ENCODE measurements at places on chromosomes 3 and 15. TPM values are rescaled to one million over a fixed set of nuclear protein-coding genes. Genes with fewer than 3 reads are reported as not detected.

CYP8B1 gene
- not detected for total RNA-seq

CD276 gene
- total RNA-seq, result 83.7 TPM

- no peak for DNase-seq
Observed at GRCh38 chr3:180420016-180420415, 181.9 kb upstream of the TTC14 start.

DNA sequence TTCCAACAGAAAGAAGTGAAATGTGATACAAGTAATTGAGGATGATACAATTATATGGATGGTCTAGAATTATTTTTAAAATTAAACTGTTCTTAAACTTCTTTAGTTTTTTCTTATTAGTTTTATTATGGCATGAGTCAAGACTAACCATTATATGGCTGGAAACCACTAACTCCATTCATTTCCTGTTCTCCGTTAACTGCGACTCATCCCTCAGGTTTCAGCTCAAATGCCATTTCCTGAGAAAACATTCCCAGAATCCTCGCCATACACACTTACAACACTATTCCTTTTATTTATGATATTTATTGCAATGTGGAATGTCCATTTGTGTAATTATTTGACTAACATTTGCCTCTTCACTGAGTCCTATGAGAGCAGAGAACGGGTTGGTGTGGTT lies 394.1 kb downstream of the SOX2 start:
- no peak for DNase-seq

DNA sequence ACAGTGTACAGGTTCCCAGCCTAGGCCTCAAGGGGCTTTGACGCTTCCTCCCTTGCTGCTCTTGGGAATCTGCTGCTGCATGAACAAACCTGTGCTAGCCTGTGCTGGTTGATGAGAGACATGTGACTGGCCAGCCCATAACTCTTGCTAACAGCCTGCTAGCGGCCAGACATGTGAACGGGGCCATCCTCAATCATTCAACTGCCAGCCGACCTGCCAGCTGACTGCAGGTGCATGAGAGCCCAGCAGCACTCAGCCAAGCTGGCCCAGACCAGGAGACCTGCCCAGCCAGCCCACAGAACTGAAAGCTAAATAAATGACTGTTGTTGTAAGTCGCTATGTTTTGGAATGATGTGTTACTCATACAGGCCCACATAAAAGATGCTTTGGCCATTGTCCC lies 82.4 kb upstream of the DLG1 start:
- DNase-seq, result no peak

GRCh38 chr15:78951841-78952238 lies 7.0 kb upstream of the CTSH start:
- no peak for DNase-seq

FGD5 gene
- 41.8 TPM for total RNA-seq

BRK1 gene
- 81.9 TPM for total RNA-seq

FBXL2 gene
- total RNA-seq, result 21.2 TPM

ZIC1 gene
- not detected for total RNA-seq

GRCh38 chr15:57443486-57443885 lies 67.2 kb downstream of the CGNL1 start:
- DNase-seq, result no peak

GOLGA8T gene
- total RNA-seq, result not detected

Measured in tibial nerve (tissue), 4 donors.